T-helper 9 cell (primary cell): ENCODE measurements at places on chromosomes 7 and 10.

DNA sequence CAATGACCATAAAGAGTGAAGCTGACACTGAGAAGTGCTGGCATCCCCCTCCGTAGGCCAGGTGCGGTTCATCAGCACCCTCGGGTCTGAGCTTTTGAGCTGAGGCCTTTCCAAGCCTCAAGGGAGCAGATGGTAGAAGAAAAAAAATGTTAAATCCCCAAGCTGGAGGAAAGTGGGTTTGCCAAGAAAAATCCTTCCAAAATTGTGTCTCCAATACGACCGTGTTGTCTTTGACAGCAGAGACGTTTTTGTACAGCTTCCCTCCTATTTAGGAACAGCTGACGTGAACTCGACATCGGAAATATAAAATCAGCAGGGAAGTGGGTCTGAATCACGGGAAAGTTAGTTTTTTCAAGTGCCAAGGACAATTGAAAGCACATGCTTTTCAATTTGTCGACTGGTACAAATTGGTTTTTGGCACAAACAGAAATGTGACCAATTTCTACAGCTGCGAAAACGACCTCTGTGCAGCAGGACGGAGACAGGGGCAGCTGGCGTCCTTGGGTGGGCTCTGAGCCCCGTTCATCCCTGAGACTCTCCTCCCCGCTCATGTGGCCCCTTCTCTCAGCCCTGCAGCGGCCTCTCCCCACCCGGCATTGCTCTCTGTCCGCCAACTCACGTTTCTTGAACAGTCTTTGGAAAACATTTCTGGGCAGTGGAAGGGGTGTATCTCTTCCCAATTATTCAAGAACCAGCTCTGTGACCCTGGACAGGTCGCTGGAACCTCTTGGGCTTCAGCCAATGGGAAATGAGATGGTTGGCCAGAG is 89.9 kb downstream of the PAXIP1 start:
- DNase-seq = no peak

- no peak for DNase-seq
Measured at GRCh38 chr7:30255064-30255769, 29.2 kb upstream of the ZNRF2 start.

DNA sequence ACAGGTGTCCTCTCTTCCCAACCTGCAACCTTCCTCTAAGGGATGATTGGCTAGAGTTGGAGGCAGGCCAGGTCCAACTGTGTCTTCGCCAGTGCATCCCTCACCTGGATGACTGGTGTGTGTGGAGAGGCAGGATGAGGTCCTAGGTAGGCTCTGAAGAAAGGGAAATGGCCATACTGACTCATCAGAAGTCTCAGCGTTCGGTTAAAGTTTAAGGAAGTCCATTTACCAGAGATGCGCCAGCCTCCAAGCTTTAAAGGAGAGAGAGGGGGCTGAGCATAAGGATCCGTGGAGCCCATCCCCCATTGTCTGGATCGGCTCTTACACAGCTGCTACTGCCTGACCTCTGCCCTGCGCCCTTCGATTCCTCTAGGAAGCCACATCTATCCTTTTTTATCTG is 4.4 kb downstream of the KEL start:
- DNase-seq = no peak

DNA sequence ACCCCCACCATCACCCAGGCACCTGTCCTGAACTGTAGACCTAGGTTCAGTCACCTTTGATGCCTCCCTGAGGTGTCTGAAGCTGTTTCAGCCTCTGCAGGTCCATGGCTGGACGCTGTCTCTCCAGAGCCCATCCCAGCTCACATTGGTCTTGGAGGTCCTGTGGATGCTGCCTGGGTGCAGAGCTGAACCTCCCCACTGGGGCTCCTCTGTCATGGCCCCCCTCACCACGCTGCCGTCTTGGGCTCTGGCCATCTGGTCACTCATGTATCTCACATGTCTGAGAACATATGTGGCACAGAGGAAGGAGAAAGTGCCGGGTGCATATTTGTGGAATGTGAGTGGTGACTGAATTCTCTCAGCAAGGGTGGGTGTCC is 108.9 kb downstream of the NKX6-2 start:
- no peak for DNase-seq

DNA sequence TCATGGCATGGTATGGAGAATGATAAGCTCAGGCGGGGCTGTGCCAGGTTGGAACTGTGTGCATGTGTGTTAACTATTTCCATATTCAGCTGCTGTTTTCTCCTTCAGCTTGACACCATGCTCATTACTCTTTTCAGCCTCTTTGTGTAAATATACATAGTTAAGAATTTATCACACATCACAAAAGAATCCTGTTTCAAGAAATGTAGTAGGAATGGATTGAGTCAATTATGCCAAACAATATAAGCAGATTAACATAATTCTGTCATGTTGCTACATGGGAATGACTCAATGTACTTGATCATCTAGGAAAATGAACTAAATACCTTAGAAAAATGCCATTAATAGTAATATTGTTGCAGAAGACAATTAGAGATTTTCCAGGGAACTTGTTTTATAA is 687.4 kb downstream of the PARD3 start:
- no peak for DNase-seq

DNA sequence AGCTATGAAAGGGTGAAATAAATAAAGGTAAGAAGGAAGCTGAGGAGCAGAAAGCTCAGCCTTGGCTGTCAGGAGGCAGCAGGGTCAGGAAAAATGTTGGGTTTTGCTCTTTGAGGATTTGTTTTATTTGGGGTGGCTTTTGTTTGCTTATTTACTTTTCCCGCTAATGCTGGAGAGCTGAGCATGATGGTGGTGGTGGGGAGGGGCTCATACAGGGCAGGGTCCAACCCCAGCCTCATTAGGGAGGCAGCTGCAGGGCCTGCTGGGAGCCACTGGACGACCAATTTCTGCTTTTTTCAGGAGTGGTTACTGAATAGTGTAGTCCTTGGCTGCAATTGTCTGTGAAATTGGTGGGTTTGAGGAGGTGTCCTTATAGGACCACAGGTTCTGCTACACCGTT is 36.3 kb downstream of the CCM2 start:
- DNase-seq = no peak

DNA sequence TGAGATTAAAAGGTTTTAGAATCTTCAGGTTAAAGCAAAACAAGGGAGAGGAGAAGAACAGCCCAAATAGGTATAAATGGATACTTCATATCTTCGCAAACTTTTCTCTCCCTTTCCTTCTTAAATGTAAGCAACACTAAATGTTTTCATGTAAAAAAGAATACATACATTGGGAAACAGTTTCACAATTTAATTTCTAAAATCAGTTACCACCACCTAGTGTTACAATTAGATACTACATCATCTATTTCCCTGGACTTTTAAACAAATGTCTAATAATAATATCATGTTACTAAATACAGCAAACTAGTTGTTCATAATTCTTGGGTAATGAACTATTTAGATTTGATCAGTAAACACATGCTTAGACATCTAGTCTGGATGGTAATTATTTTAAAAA is 35.8 kb downstream of the MINDY3 start:
- DNase-seq = no peak

DNA sequence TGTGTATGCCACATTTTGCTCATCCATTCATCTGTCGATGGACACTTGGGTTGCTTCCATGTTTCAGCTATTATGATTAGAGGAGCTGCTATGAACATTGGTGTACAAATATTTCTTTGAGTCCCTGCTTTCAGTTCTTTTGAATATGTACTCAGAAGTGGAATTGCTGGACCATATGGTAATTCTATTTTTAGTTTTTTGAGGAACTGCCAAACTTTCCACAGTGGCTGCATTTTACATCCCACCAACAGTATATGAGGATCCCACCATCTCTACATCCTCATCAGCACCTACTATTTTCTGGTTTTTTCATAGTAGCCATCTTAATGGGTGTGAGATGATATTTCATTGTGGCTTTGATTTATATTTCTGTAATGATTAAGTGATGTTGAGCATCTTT is 44.7 kb upstream of the ZMIZ2 start:
- DNase-seq = no peak

DNA sequence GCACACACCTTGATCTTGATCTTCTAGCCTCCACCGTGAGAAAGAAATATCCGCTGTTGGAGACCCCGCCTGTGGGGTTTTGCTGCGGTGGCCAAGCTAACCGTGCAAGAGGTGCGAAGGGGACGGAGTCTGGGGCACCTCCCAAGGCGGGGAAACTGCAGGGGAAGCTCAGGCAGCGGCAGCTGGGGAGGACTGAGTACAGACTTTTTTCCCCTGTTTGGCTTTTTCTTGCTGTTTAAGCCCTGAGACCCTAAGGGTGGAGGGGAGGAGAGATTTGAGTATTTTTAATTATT is 108.0 kb downstream of the DNAJB6 start:
- DNase-seq = no peak

- no peak for DNase-seq
Measured at GRCh38 chr7:98084631-98085030, 22.0 kb upstream of the LMTK2 start.

DNA sequence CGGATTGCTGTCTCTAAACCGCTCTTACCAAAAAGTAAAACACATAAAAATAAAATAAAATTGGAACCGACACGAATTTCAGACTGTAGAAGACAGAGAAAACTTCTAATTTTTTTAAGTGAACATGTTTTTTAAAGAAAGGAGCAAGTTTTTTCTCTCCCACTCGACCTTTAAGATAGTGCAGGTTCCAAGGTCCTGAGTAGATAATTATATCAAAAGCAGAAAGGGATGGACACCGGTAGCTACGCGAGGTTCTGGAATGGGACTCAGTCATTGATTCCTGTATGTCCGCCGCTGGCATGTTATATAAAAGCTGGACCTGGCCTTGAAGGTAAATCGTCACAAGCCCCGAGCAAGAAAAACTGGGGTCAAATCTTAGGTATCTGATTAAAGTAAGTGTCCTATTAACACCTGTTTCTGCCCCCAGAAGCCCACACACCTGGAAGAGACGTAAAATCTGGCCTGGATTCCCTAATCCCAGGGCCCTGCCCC is 462 bp upstream of the CISD1 start:
- no peak for DNase-seq

DNA sequence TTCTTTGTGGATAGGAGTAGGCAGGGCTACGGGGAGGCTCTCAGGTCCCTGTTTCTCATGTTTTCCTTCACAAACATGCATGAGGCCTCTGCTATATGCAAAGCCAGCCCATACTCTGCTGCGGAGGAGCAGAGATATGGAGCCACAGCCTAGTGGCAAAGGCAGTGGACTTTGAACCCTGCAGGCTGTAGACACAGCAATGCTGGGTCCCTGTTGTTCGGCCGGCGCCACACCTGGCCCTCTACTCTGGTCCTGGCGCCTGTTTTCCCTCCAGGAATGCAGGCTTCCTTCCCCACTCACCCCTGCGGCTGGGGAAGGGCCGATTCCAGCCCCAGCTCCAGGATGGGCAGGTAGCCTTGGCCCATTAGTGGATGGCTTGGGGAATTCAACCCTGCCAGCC is 11.5 kb downstream of the CLRN3 start:
- DNase-seq = no peak

- no peak for DNase-seq
Measured at GRCh38 chr7:82211333-82211732, 232.2 kb downstream of the CACNA2D1 start.

GRCh38 chr10:27188259-27188658 is 33.1 kb downstream of the MASTL start:
- DNase-seq = no peak

- DNase-seq = no peak
Measured at GRCh38 chr7:29167721-29168120, 21.4 kb upstream of the CPVL start.

- DNase-seq = no peak
Measured at GRCh38 chr7:12764458-12764891, 77.0 kb downstream of the ARL4A start.

DNA sequence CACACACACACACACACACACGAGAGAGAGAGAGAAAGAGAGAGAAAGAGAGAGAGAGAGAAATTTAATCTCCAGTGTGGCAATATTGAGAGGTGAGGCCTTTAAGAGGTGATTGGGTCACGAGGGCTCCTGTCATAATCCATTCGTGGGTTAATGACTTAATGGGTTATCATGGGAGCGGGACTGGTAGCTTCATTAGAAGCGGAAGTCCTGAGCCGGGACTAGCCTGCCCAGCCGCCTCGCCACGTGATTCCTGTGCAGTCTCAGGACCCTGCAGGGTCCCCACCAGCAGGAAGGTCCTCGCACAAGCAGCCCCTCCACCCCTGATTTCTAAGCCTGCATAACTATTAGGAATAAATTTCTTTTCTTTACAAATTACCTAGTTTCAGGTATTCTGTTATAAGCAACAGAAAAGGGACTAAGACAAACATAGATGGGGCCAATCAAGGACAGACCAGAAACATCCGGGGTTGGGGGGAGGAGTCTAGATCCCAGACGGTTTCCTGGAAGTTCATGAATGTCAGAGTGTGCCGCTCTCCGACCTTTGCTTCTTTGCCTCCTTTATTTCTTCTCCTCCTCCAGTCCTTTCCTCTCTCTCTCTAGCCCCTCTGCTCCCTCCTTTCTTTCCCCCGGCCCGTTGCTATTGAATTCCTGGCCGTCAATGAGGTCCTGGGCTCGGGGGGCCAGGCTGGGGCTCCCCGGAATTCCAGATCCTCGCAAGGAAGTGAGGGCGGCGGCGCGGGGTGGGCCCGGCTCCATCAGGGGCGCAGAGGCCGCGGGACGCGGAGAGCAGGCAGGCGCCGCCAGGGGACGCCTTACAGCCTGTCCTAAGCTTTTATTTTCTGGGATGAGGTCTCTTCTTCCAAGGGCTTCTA is 146.8 kb downstream of the CYP26A1 start:
- no peak for DNase-seq

DNA sequence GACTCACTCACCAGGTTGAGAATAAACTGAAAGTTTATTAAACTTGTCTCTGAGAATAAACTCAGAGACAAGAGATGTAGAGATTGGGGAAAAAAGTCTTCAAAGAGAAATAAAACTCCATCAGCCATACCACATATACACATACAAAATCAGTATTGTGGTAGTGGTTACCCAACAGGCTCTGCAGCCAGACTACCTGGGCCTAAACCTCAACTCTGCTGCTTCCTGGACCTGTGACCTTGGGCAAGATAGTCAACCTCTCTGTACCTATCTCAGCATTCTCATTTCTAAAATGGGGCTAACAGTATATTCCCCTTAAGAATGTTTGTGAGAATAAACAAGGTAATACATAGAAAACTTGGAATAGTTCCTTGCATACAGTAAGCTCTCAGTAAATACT is 15.3 kb downstream of the TPK1 start:
- no peak for DNase-seq

GRCh38 chr7:65269150-65269856 is 104.4 kb upstream of the ZNF92 start:
- DNase-seq = no peak

- no peak for DNase-seq
Measured at GRCh38 chr10:118216020-118216419, 126.1 kb downstream of the FAM204A start.

DNA sequence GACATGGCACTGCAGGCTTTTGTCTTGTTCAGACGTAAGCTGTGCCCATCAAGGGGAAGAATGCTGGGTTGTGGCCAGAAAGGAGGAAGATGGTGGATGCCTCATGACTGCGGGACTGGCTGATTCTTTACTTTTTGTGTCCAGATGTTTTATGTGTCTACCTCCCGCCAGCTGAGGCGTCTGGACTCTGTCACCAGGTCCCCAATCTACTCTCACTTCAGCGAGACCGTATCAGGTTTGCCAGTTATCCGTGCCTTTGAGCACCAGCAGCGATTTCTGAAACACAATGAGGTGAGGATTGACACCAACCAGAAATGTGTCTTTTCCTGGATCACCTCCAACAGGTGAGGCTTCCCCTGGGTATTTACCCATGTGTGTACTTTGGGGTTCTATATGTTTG is 53.5 kb downstream of the ABCC2 start:
- DNase-seq = no peak
